ENCODE measurements at places on chromosomes 5 and 9.

DNA sequence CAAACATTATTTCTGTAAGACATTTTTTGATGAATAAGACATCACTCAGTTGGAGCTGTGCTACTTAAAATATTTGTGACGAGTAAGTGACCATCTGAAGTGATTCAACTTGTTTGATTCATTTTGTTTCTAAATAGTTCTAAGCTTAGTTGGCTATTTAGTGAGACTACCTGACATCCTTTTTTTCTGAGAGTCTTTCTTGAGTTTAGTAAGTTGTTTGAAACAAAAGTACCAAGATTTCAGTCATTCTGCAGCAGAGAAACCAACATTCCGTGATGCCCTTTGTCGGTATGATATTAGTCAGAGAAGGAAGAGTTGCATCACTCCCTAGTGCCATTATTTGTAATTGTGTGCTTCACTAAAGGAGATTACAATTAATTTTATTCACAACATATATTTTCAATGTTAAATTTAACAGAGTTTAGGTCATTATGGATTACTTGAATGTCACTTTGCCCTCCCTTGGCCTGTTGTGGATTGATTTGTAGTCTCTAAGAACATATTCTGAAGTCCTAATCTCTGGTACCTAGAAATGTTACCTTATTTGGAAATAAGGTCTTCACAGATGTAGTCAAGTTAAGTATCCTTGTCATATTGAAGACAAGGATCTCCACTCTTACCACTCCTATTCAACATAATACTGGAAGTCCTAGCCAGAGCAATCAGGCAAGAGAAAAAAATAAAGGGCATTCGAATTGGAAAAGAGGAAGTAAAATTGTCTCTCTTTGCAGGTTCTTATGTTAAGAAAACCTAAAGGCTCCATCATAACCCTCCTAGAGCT, 212.2 kb downstream of the PCSK1 start:
- DNase-seq: no peak

DNA sequence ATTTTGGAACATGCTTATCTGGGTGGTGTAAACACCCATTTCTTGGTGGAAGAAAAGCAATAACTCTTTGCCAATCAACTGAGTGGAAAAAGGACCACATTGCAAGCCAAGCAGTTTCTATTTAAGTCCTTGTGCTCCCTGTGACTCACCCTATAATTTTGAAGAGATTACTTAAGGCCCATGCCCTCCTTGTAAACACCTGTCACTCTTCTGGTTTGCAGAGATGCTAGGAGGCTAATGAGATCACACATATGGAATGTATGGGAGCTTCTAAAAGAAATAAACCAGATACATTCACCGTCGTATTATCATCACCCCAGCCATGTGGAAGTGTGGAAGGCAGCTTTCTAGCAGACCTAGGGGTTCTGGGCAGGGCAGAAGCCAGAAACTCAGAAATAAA, 337.1 kb downstream of the GADD45G start:
- no peak for DNase-seq

DNA sequence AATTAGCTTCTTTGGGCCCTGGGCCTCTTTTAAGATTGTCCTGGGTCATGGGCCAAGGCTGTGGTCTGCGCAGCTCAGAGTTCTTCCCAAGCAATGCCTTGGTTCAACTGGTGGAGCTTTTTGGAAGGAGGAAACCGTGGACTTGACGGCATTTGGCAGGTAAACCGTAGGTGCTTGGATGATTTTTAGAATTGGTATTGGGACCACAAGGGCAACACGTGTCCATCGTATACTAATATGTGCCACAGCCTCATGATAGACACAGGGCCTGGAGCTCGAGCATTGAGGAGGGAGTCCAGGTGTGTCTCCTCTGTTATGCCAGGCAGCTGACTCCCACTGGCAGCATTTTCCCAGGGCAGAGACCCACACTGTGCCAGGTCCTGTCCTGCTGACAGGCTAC, 120.9 kb upstream of the PITX1 start:
- DNase-seq: no peak

GRCh38 chr9:71816916-71817451, 48.7 kb upstream of the CEMIP2 start:
- no peak for DNase-seq

GRCh38 chr5:63923914-63924313, 38.3 kb downstream of the HTR1A start:
- no peak for DNase-seq

DNA sequence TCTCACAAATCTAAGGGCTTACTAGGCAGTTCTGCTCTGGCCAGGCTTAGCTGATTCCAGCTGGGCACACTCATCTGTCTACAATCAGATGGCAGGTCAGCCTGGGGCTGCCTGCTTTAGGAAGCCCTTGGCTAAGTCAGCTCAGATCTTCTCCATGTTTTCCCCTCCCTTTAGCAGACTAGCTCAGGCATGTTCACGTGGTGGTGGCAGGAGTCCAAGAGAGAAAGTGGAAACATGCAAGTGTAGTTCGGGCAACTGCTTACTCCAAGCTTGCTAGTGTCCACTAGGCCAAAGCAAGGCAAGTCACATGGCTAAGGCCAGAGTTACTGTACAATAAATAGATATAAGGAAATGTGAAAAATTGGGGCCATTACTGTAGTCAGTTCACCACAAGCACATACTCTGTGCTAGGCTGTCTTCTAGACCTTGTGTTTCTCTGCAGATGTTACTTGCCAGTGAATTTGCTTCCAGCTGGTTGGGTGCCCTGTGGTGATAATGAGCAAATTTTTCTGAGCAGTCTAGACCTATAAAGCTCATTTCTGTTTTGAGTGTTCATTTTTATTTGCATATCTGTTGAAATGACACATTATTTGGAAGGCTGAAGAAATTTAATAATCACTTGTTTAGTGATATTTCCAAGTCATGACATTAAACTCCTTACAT, 38.3 kb downstream of the RECK start:
- peak; percentile 67 for DNase-seq

GRCh38 chr9:132583584-132584304, 1.3 kb downstream of the BARHL1 start:
- no peak for DNase-seq

- DNase-seq: no peak
Observed at GRCh38 chr9:137970686-137971476, 93.3 kb downstream of the CACNA1B start.

GRCh38 chr5:76546497-76547102, 76.6 kb downstream of the F2RL2 start:
- peak; percentile 68 for DNase-seq

GRCh38 chr5:120473332-120473731, 9.2 kb downstream of the PRR16 start:
- DNase-seq: no peak

DNA sequence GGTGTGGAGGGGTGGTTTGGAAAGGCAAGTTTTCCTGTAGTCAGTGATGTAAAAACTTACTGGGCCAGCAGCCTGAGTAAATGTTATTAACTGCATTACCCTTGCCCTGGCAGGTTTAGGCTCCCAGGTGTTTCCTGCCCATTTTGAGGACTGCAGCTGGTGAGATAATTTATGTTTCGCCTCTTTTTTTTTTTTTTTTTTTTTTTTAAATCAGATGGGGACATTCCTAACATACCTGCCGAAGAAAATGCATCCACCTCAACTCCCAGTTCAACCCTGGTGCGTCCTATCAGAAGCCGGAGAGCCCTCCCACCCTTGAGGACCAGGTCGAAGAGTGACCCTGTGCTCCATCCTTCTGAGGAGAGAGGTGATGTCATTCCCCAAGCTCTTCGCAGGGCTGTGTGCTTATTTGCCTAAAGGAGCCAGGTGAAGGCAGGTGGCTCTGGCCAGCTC, 60.6 kb downstream of the ENTREP1 start:
- DNase-seq: no peak

DNA sequence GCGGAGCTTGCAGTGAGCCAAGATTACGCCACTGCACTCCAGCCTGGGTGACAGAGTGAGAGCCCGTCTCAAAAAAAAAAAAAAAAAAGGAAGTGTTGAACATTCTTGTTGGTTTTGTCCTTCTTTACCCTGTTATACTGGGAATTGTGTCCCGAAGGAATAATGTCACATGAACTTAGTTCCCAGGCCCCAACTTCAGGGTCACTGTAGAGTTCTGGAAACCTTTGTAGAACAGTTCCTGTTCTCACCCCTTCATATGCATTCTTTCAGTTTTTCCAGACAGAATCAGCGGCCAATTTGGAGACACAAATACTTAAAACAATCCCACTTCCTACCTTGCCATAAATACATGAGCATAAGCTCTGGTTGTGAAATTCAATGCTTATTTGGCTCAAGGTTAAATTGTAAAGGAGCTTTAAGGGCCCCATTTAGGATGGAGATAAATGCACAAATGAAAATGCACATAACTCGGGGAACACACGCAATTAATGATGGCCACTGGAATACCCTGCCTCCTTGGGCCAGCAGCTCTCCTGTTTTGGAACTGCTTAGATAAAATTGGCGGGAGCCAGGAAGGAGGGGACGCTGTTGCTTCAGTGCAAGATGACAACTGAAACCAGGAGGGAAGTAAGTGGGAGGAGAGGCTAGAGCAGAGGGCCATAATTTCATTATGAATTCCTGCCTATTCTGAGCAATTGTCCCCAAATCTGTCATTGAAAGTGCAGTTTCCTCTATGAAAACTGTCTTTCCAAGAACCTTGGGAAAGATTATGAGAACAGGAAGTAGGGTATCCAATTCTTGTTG, 153.7 kb downstream of the FGF1 start:
- peak; percentile 67 for DNase-seq

DNA sequence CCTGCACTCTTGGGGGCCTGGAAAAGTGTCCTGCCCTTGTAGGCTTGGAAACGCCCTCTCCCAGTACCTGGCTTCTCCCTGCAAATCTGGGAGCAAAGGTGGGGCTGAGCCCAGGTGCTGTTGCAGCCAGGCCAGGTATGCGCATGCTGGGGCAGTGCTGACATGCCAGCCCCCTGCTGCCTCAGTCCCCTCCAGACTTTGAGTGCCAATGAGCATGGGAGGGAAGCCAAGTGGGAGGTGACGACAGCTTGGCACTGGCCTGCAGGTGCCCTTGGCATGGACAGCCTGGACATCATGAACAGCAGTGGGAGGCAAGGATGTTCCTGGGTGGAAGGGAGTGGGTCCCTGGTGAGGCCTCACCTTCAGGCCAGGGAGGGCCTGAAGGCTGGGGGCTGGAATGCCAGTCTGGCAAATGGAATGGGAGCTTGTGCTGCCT, 1494.4 kb upstream of the NUDT12 start:
- no peak for DNase-seq

GRCh38 chr5:145791866-145792265, 43.3 kb downstream of the PRELID2 start:
- DNase-seq: no peak

DNA sequence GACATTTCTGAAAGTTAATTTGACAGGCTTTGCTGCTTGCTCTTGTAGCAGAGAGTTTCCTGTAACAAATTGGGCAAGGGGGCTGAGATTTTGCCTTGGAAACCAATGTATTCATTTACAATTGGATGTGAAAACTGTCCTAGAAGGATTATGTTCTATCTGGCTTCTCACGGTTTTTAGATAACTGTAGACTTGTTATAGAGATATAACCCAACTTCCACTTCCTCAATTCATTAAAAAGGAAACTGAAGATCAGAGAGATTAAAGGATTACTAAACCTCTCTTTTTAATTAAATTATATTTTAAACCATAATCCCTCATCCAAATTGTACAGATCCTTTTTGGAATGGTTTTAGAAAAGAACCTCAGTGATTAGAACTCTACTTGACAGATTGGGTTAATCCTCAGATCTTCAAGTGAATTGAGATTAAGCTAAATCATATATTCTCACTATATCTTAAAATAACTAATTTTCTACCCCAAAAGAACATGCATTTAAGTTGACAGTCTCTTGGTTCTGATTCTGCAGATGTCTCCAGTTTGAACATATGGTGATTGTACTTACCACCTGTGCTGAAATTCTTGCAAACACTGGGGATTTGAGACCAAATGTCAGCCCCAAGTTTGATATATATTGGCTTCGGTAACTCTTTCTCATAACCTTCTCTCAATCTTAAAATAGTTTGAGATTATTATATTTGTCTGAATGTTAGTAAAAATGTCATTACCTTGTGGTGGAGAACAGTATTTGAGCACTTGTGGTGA, 130.1 kb upstream of the C9orf72 start:
- DNase-seq: no peak

- DNase-seq: no peak
Observed at GRCh38 chr9:91564081-91564670, 140.5 kb upstream of the NFIL3 start.

GRCh38 chr5:169599451-169599850, 15.9 kb downstream of the SPDL1 start:
- no peak for DNase-seq

GRCh38 chr9:38074441-38074961, 5.5 kb upstream of the SHB start:
- DNase-seq: no peak

DNA sequence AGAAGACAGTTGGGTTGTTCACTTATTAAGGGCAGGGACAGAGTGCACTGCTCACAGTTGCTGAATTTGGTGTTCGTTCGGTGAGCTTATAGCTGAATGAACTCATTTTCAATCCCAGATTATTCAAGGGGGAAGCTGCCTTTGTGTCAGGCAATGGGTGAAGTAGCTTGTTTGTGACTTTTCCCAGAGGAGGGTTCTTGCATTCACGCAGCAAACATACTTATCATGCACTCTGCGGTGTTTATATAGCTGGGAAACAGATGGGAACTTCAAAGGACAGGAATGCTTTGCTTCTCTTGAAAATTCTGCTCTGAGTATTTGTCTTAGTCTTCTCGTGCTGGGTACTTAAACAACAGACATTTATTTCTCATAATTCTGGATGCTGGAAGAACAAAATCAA, 64.7 kb upstream of the ABCA1 start:
- DNase-seq: no peak

- no peak for DNase-seq
Observed at GRCh38 chr9:124384846-124385245, 30.4 kb downstream of the PSMB7 start.

DNA sequence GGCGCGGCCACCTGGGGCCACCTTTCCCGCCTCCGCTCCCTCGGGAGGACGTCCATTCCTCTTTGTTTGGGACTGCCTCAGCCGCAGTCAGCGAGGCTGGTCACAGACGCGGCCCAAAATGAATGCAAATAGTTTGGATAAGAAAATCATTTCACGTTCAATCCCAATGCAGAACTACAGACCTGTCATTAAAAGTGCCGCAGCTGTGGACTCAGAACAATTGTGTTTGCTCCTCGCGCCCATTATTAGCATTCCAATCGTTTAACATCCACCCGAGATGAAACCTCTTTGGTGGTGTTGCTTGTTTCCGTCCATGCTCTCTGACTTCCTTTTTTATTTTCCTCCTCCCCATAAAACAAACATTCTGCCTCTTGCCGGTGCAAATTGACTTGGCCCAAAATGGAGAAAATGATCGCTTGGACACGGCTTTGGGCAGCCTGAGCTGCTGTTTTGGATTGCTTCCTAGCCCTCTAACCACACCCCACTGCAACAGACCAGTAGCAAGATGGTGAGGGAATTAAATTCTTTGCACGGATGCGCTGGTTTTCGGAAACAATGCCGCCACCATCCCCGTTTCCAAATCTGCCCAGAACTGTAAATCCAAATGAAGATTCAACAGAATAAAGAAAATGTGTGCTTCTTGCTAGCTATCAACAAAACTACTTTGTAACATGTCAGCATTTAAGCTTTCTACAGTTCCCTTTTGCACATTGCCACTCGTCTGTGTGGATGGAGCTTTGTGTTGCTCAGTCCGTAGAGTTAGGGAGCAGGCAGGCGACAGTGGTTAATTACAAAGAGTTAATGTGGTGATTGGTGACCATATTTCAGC, 784 bp downstream of the NLN start:
- DNase-seq: peak; percentile 58
